ENCODE measurements at places on chromosomes 3 and 15.

- no peak for DNase-seq
Measured at GRCh38 chr3:14037211-14037610, 87.5 kb downstream of the CHCHD4 start.

DNA sequence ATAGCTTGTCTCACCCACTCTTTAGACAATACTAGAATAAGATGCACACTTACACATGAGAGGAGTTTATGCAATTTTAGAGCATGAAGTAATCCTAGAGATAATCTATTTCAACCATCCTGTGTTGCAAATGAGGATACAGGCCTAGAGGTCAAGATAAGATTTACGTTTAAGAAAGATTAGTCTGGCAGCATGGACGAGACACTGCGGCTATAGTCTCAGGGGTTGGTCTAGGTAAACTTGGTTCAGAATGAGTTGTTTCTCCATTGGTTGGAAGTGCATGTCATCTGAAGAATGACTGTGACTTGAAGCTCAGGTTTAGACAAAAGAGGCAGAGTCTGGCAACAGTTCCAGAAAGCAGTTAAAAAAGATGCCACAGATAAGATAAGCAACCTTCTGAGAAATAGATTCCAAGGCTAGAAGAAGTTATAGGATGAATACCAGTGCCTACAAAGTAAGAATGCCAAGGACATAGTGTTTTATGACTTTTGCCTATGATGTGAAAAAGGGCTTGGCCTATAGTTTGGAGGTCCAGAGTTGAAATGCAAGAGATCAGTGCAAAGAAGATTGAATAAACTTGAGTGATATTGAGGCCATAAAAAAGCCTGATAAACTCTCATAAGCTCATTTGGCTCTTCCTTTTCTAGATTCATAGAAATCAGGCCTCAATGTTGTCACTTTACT, 631.0 kb downstream of the SQOR start:
- no peak for DNase-seq

DNA sequence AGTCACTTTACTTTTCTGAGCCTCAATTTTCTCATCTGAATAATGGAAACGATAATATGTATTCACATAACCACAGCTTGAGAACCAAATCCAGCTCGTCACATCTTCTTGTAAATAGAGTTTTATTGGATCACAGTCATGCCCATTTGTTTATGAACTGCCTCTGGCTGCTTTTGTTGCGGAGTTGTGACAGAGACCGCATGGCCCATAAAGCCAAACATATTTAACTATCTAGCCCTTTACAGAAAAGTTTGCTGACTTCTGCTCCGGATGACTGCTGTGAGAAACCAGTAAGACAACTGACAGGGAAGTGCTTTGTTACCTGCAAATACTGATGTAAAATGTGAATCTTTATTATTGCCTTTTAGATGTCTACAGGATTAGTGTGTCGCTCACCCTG, 216.0 kb downstream of the RORA start:
- DNase-seq = no peak

- DNase-seq = no peak
Measured at GRCh38 chr15:40567111-40567510, 2.0 kb upstream of the RPUSD2 start.
